ENCODE measurements at places on chromosomes 1 and 21. TPM values are rescaled to one million over a fixed set of nuclear protein-coding genes. Genes with fewer than 3 reads are reported as not detected.

Gene OVAAL
- not detected for total RNA-seq

Gene FMO5
- 3.3 TPM for total RNA-seq

Gene BRDT
- not detected for total RNA-seq

Gene KCNA2
- total RNA-seq: 43.8 TPM

Gene AMY1C
- total RNA-seq: not detected
